ENCODE measurements at places on chromosomes 2 and 18.

- no peak for DNase-seq
These were observed 29.0 kb downstream of the RAMP1 start for GRCh38 chr2:237888389-237888788.

- DNase-seq, result no peak
These were observed 134.7 kb downstream of the TPGS2 start for GRCh38 chr18:36693931-36694620.

GRCh38 chr2:229996320-229996719 is 72.4 kb downstream of the SLC16A14 start:
- DNase-seq, result no peak

GRCh38 chr2:48134704-48135103 is 228.4 kb upstream of the FBXO11 start:
- DNase-seq, result no peak

GRCh38 chr2:100691846-100692245 is 128.1 kb upstream of the NPAS2 start:
- DNase-seq, result no peak

- no peak for DNase-seq
These were observed 30.0 kb downstream of the IL1R2 start for GRCh38 chr2:102021779-102022178.

GRCh38 chr2:187165936-187166610 is 282.0 kb downstream of the CALCRL start:
- no peak for DNase-seq

- no peak for DNase-seq
These were observed 73.5 kb downstream of the MYO1B start for GRCh38 chr2:191318729-191319078.

- DNase-seq, result no peak
These were observed 74.5 kb downstream of the ASAP2 start for GRCh38 chr2:9281145-9281544.
